Inflammatory macrophage treated with lipopolysaccharide for 1 hour (primary cell): ENCODE measurements at places on chromosomes 11 and 22.

GRCh38 chr11:77589181-77589520 is 602 bp upstream of the AQP11 start:
- DNase-seq: no peak

GRCh38 chr11:19345848-19346681 is 105.3 kb upstream of the E2F8 start:
- DNase-seq: no peak

- no peak for DNase-seq
Observed at GRCh38 chr11:65432100-65432650, 9.6 kb downstream of the NEAT1 start.

DNA sequence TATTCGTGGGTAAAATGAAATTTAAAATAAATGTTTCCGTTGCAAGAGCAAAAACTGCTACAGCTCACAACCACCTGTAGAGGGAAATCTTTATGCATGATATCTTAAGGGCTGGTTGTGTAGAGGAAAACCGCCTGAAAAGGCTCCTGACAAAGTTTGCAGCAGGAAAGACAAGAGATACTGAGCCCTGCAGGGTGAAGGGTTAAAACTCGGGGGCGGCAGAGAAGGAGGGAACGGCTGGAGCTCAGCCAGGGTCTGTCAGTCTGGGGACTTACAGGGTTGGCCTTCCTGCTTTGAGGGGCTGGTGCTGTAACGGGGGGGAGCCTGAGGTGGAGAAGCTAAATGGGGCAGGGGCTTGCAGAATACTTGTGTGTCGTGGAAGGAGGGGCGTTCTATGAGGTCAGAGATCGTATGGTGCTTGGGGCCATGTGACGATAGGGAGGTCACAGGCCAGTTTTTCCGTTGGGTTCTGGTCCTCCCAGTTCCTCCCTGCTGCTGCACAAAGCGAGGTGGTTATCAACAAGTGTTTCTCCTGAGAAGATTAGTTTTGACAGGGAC is 122.9 kb upstream of the HSD17B12 start:
- no peak for DNase-seq

- no peak for DNase-seq
Observed at GRCh38 chr11:62923601-62924411, 2.6 kb upstream of the CHRM1 start.

- DNase-seq: peak; percentile 4
Observed at GRCh38 chr11:2269601-2270321, 627 bp downstream of the ASCL2 start.
